NCI-H1694 (cell line): ENCODE measurements at places on chromosomes 5 and 9.

DNA sequence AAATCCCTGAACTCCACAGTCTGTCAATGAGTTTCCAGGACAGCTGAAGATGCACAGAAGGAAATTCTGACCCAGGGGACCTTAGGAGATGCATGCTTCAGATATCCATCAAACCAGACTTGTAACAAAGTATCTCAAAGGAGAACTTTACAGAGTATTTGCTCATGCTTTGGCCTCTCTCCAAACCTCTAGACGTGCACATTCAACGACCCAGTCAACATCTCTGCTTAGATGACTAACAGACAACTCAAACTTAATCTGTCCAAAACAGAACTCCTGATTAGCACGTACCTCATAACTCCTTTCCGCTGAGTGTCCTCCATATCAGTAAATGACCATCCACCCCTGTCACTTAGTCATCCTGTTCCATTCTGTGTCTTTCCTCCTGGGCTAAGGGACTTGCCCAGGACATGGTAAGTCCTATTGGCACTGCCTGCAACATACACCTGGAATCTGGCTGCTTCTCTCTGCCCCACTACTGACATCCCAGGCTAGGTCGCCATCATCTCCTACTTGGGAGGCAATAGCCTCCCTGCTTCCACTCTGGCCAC lies 107.4 kb downstream of the LMNB1 start:
- no peak for DNase-seq

- DNase-seq: no peak
Observed at GRCh38 chr5:1788200-1788599, 11.4 kb downstream of the MRPL36 start.

DNA sequence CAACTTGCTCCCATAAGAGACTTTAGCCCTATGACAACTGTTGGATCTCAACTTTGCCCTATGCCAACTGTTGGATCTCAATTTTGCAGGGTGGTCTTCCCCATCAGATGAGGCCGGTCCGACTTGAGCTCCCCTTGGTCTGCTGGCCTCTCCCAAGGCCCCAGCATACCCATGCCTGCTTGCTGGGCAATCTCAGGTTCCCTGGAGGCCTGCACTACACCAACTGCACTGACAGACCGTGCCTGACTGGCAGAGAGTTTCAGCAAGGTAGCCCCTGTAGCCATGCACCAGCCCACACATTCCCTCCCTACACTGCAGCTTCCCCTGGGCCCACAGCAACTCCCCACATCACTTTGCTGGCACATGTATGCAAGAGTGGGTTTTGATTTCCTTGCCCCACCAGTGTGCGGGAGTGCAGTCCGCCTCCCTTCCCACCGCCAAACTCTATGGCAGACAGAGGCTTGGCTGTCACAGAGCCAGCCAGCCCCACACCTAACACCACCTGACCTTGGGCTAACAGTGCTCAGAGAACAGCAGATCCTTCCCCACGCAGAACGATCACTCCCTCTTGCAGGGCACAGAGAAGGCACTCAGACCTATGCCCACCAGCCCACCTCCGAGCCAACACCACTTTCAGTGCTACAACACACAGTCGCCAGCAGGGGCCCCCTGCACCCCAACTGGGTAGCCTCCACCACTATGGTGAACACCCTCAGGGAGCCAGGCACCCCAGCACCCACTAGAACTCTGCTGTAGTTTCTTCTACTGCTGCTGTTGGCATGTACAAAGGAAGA lies 279.9 kb upstream of the COX7C start:
- DNase-seq: no peak

GRCh38 chr9:107635803-107636174 lies 146.2 kb upstream of the KLF4 start:
- DNase-seq: no peak

GRCh38 chr9:33309903-33310302 lies 19.6 kb downstream of the NFX1 start:
- DNase-seq: no peak

DNA sequence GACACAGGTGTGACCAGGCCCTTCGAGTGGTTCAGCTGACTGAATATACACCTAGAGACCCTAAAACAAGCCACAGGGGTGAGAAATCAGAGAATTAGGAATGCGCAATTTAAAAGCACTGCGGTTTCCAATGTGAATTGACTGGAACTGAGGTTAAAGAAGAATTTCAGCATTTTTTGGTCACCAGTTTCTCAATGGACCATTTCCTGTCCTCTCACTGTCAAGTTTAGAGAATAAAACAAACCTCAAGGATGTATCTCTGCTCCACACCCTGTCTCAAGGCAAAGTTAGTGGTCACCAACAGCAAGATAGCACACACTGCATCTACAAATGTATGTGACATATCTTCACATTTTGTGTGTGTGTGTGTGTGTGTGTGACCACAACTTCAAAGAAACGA lies 143.8 kb upstream of the MAP3K1 start:
- DNase-seq: no peak

GRCh38 chr9:125655691-125656410 lies 51.2 kb downstream of the MAPKAP1 start:
- DNase-seq: no peak

DNA sequence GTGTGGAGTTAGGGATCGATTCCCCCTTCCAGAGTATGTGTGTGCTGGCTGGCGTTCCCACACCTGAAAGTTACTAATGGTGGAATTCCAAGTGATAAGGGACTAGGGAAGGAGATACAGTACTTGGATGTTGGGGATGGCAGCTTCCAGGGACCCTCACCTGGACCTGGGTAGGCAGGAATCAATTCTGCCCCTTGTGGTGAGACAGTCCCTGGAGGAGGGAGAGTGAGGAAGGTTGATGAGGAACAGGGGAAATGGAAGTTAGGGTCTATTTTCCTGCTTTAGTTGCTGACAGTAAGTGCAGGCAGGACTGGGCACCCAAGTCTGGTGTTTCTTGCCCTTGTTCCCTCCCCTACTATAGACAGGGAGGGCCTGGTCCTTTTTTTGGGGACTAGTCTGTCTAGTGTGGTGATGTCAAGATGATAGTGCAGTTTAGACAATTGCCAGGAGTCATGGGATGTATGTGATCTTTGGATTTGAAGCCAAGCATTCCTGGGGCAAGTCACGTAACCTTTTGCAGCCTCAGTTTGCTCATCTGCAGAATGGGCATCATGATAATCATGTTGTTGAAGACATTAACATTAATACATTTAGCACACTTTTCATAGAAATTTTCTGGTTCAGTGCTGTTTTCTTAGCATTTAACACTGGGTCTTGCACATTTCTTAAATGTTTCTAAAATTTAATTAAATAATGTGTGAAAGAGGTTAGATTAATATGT lies 51.7 kb downstream of the DAB2IP start:
- no peak for DNase-seq

- DNase-seq: no peak
Observed at GRCh38 chr9:106799152-106799551, 63.8 kb upstream of the ZNF462 start.

DNA sequence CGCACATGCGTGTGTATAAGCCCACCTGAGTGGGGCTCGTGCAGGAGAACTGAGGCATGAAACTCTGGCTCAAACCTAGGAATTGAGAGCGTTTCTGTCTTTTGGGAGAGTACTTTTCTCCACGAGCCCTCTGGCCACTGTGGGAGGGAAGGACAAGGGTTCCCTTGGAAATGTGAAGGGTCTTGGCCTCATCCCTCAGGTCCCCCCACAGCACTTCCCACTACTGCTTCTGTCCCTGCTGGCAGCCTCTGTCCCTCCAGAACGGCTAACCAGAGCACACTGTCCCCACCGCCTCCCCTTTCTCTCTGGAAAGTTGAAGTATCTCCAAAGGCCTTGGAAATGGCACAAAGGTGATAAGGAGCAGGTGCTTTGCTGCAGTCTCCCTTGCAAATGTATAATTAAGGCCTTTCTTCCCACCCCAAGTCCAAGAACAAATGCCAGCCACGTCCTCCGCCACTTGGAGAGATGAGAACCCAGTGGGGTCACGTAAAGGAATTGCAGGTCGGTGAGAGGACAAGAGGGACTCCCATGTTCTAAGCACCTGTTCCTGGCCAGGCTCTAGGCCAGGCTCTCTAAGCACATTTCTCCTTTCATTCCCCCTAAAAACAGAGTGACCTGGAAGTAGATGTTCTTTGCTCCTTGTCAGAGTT lies 107.9 kb upstream of the LMX1B start:
- DNase-seq: no peak
